ENCODE measurements at places on chromosomes 11 and 22. TPM values are rescaled to one million over a fixed set of nuclear protein-coding genes. Genes with fewer than 3 reads are reported as not detected.

Gene HOATZ
- total RNA-seq: not detected

Gene HMGXB4
- 41.3 TPM for total RNA-seq

Gene TRIM51
- total RNA-seq: not detected

Gene UBQLNL
- not detected for total RNA-seq

Gene OPCML
- total RNA-seq: 2.3 TPM

Gene OR8G5
- not detected for total RNA-seq

Gene VPREB1
- not detected for total RNA-seq

Gene NXPE4
- total RNA-seq: not detected

Gene TRIM22
- total RNA-seq: 57.4 TPM

Gene IGLL5
- total RNA-seq: not detected

Gene MCAM
- 19.6 TPM for total RNA-seq

Gene OR2AT4
- total RNA-seq: not detected

Gene KDM4E
- not detected for total RNA-seq

Gene GAL3ST3
- 21.1 TPM for total RNA-seq

Gene CAPN5
- 22.4 TPM for total RNA-seq

Gene MS4A6E
- not detected for total RNA-seq

Gene POTEH
- total RNA-seq: not detected

Gene ANKK1
- not detected for total RNA-seq

Gene YPEL4
- total RNA-seq: 0.13 TPM

Gene PVALB
- 1.7 TPM for total RNA-seq

Gene MISFA
- 3.8 TPM for total RNA-seq

Gene CCDC116
- not detected for total RNA-seq

Gene KDM4D
- total RNA-seq: 1.5 TPM

Gene UBASH3B
- 9.5 TPM for total RNA-seq

Gene SLC22A9
- not detected for total RNA-seq

Gene TXN2
- total RNA-seq: 47.5 TPM

Gene KRTAP5-1
- total RNA-seq: not detected

Gene LRRC55
- 1.1 TPM for total RNA-seq

Gene TEAD1
- 67.4 TPM for total RNA-seq

Gene SBF1
- total RNA-seq: 68.4 TPM

Gene LAYN
- total RNA-seq: 9.3 TPM

Gene SLC5A4
- not detected for total RNA-seq

Gene PLEKHA7
- 25.6 TPM for total RNA-seq

Gene MS4A3
- not detected for total RNA-seq

All from H1 (cell line).